NCI-H1105 treated with DMSO at 0.1 percent for 48 hours (cell line): ENCODE measurements at places on chromosomes 1 and 21.
A peak's percentile ranks its signal among the peaks of the same experiment; 100 is the strongest.

DNA sequence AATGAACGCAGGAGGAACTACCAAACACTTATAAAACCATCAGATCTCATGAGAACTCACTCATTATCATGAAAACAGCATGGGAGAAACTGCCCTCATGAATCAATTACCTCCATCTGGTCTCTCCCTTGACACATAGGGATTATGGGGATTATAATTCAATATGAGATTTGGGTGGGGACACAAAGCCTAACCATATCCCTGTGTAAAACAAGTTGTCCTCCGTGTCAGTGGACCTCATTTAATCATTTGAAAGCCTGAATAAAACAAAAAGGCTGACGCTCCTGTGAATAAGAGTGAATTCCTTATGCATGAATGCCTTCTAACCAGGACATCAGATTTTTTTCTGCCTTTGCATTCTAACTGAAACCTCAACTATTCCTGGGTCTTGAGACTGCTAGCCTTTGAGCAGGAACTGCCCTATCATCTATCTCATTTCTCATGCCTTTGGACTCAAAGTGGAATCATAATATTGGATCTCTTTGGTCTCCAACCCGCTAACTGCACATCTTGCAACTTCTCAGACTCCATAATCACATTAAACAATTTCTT is 648.8 kb downstream of the ADGRL2 start:
- DNase-seq = no peak

GRCh38 chr21:45196620-45197019 is 91.1 kb downstream of the POFUT2 start:
- no peak for DNase-seq

DNA sequence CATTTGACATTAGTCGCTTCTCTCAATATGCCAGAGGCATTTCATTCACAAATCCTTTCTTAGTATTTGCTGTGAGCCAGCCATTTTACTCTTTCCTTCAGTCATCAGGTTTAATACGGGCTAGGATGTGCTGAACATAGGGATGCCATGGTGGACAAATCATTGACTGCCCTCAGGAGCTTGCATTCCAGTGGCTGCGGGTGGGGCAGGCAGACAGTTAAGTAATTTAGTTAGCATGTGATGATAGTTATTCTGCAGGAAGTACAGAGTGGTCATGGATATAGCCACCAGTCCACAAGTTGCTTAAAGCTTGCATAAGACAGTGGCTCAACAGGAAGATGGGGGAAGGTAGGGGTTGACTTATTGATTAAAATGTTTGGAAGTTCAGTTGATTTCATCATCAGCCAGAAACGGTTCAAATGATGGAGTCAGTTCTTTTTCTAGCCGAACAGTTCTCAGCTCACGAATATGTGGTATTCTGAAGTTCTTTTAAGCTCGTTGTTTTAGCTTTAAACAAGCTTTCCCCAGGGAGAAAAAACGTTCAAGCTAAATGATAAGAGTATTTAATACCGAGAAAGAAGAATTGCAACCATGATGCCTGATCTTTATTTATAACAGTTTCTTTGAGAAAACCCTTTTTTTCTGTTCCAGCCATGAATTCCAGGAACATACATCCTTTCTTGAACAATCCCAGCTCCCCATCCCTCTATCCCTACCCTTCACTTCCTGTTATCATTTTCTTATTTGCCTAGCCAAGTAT is 1.4 kb downstream of the SLC22A15 start:
- no peak for DNase-seq

GRCh38 chr1:44609412-44609767 is 64.9 kb downstream of the TMEM53 start:
- peak; percentile 10 for DNase-seq

DNA sequence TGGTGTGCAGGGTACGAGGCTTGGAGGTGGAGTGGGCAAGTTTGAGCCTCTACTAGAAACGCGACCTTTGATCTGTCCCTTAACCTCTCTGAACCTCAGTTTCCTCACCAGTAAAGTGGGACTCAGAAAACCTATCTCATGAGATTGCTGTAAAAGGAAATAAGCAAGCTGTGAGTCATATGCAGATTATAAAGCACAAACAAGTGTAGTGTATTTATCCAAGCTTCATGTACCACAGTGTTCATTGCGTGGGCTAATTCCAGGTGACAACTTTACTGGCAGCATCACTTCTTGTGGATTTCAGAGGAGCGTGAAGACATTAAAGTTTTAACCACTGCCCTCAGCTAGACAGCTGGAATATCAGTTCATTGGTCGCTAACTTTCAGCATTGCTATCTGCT is 44.4 kb downstream of the ZNF697 start:
- no peak for DNase-seq

DNA sequence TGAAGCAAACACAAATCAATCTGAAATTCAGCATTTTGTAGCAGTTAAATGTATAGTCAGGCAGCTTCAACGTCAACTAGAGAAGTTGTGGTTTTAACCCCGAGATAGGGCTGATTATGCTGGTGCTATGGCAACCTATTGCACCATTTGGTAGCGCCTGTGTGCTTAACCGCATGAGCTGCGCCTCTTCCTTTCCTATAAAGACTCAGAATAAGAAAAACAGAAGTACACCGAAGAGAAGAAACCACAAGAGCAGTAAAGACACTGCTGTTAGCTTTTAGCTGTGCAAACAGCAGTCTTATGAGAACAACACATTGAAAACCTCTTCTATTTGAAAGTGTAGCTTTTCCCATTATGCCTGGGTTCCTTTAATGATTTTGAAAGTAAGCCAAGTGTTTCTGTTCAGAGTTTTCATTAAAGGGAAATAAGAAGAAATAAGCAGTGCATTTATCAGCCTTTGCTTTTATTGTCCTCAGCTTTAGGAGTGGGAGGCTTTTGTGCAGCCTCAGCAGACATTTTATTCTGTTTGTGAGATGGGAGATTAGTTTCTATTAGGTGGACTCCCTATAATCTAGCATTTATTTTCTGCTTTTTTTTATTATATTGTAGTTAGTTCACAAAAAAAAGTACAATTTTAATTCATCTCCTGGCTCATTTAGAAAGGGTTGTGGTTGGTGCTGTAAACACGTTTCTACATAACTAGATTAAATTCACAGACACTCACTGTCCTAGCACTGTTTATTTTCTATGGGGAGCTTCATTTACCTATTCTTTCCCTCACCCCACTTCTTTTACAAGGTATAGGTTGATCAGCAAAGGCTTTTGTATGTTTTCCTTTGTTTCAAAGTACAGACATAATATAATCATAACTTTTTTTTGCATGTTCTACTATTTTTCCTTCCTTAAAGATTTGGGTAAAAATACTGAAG is 43.3 kb downstream of the PTPRC start:
- peak; percentile 95 for DNase-seq
